Cerebellar nuclear complex (tissue), 1 donor: ENCODE measurements at places on chromosomes 2 and 18.
A peak's percentile ranks its signal among the peaks of the same experiment; 100 is the strongest.

GRCh38 chr2:32622570-32623310 lies 5.1 kb upstream of the TTC27 start:
- DNase-seq = no peak

DNA sequence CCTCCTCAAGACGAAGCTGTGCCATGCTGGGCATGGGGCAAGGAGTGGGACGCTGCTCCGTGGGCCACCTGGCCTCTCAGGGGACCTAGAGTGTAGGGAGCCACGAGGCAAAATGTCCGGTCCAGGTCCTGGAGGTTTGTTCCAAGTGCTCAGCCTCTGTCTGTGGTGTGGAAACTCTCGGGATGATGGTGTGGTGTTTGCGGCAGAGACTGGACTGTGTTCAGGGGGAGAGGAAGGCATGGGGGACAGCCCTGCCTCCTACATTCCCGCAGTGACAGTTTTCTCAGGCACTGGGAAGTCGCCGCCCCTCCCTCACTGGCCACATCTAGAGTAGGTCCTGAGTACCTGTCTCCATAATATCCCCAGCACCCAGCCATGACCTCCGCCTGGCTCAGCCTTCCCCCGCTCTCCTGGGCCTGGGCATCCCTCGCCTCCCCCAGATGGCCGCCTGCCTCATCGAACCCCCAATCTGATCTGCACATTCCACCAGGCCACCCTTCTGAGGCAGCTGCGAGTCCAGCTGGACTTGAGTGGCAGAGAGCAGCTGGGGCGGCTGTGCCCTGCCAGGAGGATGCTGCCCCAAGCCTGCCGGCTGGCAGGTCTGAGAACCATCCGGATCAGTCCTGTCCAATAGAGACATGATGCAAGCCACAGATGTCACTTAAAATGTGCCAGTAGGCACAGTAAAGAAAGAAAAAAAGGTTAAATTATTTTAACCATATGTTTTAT lies 6.2 kb downstream of the KCNIP3 start:
- no peak for DNase-seq

DNA sequence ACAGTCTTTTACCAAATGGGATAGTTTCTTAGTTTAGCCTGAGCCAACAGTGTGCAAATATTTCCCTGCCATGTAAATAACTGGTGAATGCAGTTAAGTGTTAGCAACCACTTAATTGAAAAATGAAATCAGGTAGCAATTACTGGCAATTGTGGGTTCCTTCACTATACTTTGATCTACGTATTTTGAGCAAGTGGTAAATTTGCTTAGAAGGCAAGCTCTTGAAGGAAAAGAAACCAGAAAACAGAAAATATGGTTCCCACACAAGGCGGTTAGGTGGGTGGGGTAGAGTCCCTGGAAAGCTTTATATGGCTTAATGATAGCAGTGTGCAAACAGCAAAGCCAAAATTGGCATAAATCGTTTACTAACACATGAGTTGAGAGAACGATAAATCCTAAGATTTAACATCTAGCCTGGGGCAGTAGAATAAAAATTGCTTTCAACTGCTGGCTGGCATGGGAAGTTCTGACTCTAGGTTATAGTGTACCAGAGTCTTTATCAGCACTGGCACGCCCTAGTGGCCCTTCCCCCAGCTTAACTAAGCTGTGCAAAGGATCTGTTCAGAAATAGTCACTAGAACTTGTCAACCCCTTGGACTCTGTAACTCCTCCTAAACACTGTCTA lies 17.0 kb downstream of the SLC9A2 start:
- DNase-seq = no peak

DNA sequence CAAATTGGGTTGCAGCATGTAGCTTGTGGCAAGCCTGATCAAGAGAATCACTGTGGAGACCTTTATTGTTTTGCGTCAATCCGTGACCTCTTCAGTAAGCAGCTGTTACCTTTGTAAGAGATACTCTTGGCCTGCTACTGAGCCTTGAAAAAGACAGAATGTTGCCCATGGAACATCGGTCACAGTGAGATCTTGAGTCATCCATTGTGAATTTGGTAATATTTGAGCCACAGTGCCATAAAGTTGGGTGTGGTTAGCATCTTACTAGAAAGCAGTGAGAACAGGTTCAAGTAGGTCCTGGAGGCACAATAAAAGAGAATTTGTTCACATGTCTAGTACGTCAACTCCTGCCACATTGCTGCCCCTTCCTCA lies 12.7 kb upstream of the EFR3B start:
- no peak for DNase-seq

GRCh38 chr2:213129311-213129710 lies 22.1 kb downstream of the IKZF2 start:
- DNase-seq = no peak

DNA sequence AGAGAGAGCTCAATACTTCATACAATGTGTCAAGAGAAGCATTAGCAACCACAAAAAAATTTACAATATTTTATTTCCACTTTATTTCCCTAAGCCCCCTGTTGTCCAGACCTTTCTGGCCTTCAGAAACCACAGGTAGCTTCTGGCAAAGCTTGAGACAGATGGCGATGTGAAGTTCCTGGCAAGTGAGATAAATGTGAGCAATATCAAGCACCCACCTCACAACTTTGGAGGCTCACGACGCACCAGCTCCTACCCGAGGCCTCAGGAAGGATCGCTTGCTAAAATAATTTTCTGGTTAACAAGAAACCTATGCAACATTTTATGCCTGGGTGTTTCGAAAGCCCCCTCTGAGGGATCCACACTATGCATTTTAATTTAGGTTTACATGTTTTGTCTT lies 158.1 kb upstream of the CHAC2 start:
- no peak for DNase-seq

DNA sequence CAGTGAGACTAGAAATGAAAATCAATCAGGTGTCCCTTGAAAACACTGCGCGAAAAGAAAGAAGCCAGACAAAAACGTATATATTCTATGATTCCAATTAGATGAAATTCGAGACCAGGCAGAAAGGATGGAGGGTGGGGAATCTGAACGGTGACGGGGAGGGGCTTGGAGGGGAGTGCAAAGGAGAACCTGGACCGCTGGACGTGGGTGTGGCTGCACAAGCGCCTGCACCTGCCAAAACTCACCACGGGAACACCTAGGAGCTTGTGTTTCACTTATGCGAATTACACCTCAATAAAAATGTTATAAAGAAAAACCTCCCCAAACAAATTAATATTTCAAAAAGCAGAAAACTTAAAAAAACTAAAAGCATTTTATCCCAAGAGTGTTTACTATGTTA lies 21.9 kb downstream of the THAP4 start:
- DNase-seq = no peak

DNA sequence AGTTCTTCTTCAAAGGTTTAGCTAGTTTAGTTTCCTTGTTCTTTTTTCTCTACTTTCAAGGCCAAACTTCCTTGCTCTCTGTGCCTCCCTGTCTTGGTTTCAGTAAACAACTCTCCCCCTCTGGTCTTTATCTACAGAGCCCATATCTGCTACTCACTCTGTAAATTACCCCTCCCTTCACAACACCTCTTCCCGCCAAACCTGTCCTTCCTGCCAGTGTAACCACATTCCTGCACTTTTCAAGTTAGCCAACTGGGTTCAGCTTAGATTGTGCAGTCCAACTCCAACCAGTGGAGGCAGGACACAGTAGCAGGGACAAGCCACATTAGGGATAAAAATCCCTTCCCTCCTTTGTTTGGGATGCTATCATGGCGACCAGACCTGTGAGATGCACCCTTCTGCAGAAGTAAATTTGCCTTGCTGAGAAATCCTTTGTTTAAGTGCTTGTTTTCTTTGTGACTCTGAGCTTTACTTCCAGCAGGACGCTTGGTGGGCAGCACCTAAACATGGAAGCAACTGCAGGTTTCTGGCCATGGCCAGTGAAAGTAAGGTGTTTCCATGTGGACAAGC lies 706.0 kb downstream of the KCNJ3 start:
- DNase-seq = no peak

- no peak for DNase-seq
Observed at GRCh38 chr2:72963423-72964145, 46.3 kb downstream of the EMX1 start.

- DNase-seq = no peak
Observed at GRCh38 chr2:177983183-177983788, 89.3 kb downstream of the PDE11A start.

DNA sequence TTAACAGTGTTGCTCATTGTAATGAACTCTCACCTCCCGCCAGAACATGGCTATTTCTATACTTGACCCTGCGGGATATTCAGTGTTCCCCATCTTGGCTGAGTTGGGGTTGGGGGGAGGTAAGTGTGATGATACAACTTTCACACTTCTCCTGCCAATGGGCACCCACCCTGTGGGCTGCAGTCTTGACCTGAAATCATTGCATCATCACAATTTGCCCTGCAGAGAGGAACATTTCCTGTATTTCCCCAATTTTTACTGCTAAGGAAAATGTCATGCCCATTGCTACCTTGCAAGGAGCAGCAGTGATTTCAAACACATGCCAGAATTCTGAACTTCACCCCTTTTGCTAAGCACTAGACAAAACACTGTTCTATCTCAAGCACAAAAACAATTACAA lies 92.1 kb downstream of the ADD2 start:
- DNase-seq = no peak

- no peak for DNase-seq
Observed at GRCh38 chr2:200243441-200243840, 63.1 kb upstream of the SPATS2L start.

- no peak for DNase-seq
Observed at GRCh38 chr2:112032224-112032586, 22.9 kb upstream of the TMEM87B start.

GRCh38 chr2:42977270-42978174 lies 185.1 kb upstream of the HAAO start:
- no peak for DNase-seq

DNA sequence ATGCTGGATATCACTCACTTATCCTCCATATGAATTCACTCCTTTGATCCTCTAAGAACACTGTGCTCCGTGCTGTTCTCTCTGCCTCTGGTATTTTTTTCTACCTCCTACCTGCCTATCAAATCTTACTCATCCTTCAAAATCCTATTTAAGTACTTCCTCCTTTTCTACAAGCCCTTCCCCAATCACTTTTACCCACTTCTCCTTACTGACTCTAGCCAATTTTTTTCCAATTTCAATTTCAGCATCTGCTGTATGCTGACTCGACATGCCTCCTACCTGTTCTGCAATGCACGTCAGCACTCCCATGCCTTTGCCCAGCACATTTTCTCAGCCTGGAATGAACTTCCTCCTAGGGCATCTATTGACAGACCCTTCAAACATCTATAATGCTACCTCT lies 37.3 kb upstream of the LNPK start:
- no peak for DNase-seq

DNA sequence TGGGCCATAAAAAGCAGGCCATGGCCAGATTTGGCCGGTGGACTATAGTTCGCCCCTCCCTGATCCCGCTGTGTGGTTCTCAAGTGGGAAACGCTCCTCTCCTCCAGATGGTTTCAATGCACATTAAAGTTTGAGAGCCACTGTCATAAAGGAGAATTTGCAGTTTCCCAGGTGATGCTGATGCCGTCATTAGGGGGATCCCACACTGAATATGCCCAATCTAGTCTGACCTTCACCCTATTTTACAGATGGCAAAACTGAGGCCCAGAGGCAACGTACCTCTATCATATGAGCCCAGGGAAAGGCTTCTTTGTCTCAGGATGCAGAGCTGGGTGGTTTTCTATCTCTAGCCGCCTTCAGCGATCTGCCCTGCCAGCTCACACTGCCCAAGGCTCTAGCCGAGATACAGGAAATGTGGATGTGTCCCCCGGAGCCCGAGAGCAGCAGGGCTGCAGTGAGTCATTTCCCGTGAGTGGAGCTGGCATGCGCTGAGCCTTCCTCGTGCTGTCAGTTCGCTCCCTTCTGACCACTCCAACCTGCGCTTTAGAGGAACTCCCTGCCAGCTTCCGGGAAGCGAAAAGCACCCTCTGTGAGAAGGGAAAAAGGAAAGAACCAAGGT lies 116.2 kb downstream of the SMAD7 start:
- DNase-seq = peak; percentile 52

DNA sequence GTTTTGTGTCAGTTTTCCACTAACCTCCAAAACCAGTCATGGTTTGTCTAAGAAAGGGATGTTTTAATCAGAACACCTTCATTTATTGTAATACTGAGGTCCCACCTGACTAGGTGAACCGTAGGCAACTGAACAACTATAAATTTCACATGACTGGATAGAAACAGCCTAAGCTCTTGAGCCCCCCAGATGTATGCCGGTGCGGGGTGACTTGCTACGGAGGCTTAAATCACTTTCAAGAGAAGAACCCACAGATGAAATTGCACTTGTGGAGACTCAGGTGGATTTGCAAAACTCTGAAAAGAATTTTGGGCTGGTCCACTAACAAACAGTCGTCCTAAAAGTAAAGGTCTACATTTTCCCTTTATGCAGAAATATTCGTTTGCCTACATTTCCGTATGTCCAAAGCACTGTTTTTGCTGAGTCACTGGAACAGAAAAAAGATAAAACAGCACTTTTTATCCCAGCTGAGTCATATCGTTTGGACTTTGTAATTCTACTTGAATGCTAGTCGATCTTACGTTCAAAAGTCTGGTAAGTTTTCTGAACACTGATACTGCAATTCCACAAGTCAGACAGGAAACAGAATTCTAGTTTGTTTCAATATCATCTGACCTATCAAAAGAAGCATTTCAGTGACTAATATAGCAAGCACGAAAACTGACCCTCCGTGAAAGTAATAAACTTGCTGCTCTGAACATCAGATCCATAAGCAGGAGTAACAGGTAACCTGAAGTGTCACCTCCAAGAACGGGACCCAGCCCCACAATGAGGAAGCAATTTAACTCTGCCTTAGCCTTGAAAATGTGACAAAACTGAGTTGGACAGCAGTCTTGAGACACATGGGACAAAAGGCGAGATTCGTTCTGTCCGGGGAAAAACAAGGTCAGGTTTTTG lies 18.1 kb downstream of the ZNF516 start:
- DNase-seq = no peak

- DNase-seq = no peak
Observed at GRCh38 chr2:180679693-180680092, 300.7 kb upstream of the UBE2E3 start.

DNA sequence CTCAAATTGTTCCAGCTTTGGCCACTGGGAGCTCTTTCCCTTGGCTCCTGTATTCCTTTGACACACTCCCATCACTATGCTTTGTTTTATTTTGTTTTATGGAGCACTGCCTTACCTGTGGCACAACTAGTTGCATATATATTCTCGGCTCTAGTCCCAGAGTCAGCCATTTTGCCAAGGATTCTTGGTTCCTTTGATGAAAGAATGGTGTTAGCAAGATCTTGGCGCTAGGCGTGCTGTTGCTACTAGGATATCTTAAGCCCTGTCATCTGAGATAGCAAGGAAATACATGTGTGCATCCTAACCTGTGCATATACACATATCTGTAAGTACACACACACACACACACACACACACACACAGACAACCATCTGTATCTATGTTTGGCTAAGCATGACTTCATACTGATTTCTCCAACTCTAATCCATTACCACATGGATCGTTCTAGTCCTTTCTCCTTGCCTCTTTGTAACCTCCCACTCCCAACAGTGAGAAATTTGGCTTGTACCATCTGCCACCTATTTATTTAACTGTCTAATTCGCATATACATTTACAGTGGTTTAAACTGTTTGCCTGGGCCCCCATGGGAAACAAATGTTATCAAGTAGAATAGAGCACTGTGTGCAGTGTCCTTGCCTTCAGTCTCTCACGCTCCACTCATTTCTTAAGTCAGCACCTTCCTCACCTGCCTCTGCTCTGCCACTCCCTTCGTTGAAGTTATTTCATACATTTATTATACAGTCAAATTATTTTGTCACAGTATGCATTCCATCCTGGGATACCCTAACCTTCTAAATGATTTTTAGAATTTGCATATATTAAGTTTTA lies 137.5 kb upstream of the MAP3K20 start:
- DNase-seq = no peak

GRCh38 chr2:33696234-33696633 lies 97.1 kb upstream of the FAM98A start:
- no peak for DNase-seq
